Subcutaneous adipose tissue (tissue), 4 donors: ENCODE measurements at places on chromosomes 2 and 18. TPM values are rescaled to one million over a fixed set of nuclear protein-coding genes. Genes with fewer than 3 reads are reported as not detected.

The CYTIP gene
- 6.4 TPM for total RNA-seq

The COLEC11 gene
- total RNA-seq: 3.1 TPM

The ATG9A gene
- 29.0 TPM for total RNA-seq

The ALKAL2 gene
- 11.2 TPM for total RNA-seq

The SP140 gene
- 0.19 TPM for total RNA-seq

The ZNF24 gene
- 37.7 TPM for total RNA-seq

The IL1RL2 gene
- not detected for total RNA-seq

The CXXC1 gene
- 34.2 TPM for total RNA-seq

The IL36G gene
- not detected for total RNA-seq

The SLC11A1 gene
- total RNA-seq: 69.9 TPM

The TDRD15 gene
- 0.34 TPM for total RNA-seq

The GCG gene
- total RNA-seq: not detected

The FOXI3 gene
- not detected for total RNA-seq

The RFTN2 gene
- total RNA-seq: 12.7 TPM

The NT5DC4 gene
- not detected for total RNA-seq

The NEMP2 gene
- total RNA-seq: 5.7 TPM

The CFAP53 gene
- 0.75 TPM for total RNA-seq

The EVX2 gene
- total RNA-seq: not detected

The MEP1B gene
- not detected for total RNA-seq

The RUFY4 gene
- total RNA-seq: not detected

The INPP1 gene
- total RNA-seq: 10.2 TPM

The PPP1R1C gene
- 7.9 TPM for total RNA-seq

The CHAC2 gene
- total RNA-seq: 4.3 TPM

The OXER1 gene
- total RNA-seq: 0.82 TPM

The PLEKHH2 gene
- total RNA-seq: 59.2 TPM

The GPR39 gene
- total RNA-seq: 0.34 TPM

The LCT gene
- total RNA-seq: not detected

The ANKRD53 gene
- total RNA-seq: 16.4 TPM

The KCNG3 gene
- not detected for total RNA-seq

The EFEMP1 gene
- total RNA-seq: 163 TPM

The HMSD gene
- total RNA-seq: not detected

The SERPINB4 gene
- total RNA-seq: not detected

The CCDC178 gene
- 4.2 TPM for total RNA-seq

The CROCC2 gene
- not detected for total RNA-seq

The CEBPZOS gene
- total RNA-seq: 21.2 TPM

The LOXL3 gene
- 7.3 TPM for total RNA-seq

The SH2D6 gene
- total RNA-seq: 2.8 TPM

The AMER3 gene
- total RNA-seq: not detected

The CREG2 gene
- not detected for total RNA-seq

The PRPF40A gene
- 84.5 TPM for total RNA-seq

The KCNG2 gene
- not detected for total RNA-seq

The HOXD10 gene
- 0.17 TPM for total RNA-seq

The SLC9A4 gene
- total RNA-seq: not detected

The TMEM163 gene
- total RNA-seq: not detected

The DCDC2C gene
- not detected for total RNA-seq
